Aorta (tissue), 5 donors: ENCODE measurements at places on chromosomes 11 and 22. TPM values are rescaled to one million over a fixed set of nuclear protein-coding genes. Genes with fewer than 3 reads are reported as not detected.

The CYP2R1 gene
- 26.2 TPM for total RNA-seq

The ESAM gene
- total RNA-seq: 95.1 TPM

The PPP6R3 gene
- total RNA-seq: 109 TPM

The CDON gene
- total RNA-seq: 50.3 TPM

The KRTAP5-2 gene
- total RNA-seq: not detected

The GRM5 gene
- total RNA-seq: 4.3 TPM

The NELL1 gene
- 0.88 TPM for total RNA-seq

The PGM2L1 gene
- 18.8 TPM for total RNA-seq

The B4GALNT4 gene
- 0.58 TPM for total RNA-seq

The KCNJ1 gene
- total RNA-seq: 0.24 TPM

The TOMT gene
- total RNA-seq: not detected

The FJX1 gene
- 10.4 TPM for total RNA-seq

The MS4A7 gene
- 121 TPM for total RNA-seq

The TECTA gene
- 0.63 TPM for total RNA-seq

The POLD3 gene
- 12.4 TPM for total RNA-seq

The OR51I1 gene
- total RNA-seq: 0.49 TPM

The FAT3 gene
- 37.5 TPM for total RNA-seq

The KCNJ11 gene
- 1.3 TPM for total RNA-seq

The SLC22A9 gene
- not detected for total RNA-seq

The C1QTNF6 gene
- 2.4 TPM for total RNA-seq
